ENCODE measurements at places on chromosomes 13 and 19.
A peak's percentile ranks its signal among the peaks of the same experiment; 100 is the strongest.

GRCh38 chr13:27007166-27007565, 164.4 kb downstream of the USP12 start:
- no peak for DNase-seq

- DNase-seq = no peak
Observed at GRCh38 chr13:111043575-111043982, 71.5 kb upstream of the ARHGEF7 start.

DNA sequence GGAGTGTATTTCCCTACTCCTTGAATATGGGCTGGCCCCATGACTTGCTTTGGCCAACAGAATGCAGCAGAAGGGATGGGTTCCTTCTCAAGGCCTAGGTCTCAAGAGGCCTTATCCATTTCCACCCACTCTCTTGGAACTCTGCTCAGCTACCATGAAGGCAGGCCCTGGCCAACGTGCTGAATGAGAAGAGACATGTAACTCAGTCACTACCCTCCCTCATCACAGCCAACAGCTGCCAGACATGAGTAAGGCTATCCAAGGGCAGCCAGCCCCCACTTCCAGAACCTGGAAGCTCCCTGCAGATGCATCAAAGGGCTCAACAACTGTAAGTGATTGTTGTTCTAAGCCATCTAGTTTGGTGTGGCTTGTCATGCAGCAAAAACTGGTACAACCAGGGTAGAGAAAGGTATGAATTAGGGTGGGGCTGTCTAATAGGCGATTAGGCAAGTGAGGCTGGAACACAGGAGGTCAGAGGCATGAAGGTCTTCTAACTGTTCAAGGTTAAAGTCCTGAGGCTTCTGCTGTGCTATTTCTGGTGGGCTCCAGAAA, 1.4 kb upstream of the RASL11A start:
- peak; percentile 62 for DNase-seq

DNA sequence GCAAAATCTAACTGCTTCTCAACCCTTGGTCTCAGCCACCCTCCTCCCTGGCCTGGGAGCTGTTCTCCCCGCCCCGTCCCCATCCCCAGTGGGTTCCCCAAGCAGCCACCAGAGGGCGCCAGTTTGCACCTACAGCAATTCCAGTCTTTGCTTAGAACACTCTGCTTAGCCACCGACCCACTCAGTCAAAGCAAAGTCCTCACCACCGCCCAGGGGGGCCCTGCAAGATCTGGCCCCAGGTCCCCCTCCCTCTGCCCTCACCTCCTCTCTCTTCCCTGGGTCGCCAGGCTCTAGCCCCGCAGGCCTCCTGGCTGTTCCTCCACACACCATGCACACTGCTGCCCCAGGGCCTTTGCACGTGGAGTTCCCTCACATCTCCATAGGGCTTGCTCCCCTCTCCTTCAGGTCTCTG, 12.4 kb downstream of the TMEM143 start:
- peak; percentile 62 for DNase-seq

DNA sequence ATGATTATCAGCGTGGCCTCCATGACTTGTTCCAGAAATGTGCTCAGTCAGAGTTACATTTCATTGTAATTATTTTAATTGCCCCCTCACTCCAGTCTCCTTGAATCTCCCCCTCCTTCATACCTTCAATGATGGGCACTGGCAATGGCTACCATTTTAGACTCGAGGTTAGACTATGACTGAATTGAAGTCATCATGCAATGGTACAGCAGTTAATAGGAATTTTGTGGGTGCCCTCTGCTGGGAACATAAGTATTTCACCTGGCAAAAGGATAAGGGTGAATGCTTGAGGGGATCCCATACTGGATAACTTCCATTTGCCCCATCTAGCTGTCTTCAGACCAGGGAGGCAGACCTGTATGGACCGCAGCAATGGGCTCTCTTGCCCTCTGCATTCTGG, 32.2 kb upstream of the USP12 start:
- DNase-seq = peak; percentile 57

DNA sequence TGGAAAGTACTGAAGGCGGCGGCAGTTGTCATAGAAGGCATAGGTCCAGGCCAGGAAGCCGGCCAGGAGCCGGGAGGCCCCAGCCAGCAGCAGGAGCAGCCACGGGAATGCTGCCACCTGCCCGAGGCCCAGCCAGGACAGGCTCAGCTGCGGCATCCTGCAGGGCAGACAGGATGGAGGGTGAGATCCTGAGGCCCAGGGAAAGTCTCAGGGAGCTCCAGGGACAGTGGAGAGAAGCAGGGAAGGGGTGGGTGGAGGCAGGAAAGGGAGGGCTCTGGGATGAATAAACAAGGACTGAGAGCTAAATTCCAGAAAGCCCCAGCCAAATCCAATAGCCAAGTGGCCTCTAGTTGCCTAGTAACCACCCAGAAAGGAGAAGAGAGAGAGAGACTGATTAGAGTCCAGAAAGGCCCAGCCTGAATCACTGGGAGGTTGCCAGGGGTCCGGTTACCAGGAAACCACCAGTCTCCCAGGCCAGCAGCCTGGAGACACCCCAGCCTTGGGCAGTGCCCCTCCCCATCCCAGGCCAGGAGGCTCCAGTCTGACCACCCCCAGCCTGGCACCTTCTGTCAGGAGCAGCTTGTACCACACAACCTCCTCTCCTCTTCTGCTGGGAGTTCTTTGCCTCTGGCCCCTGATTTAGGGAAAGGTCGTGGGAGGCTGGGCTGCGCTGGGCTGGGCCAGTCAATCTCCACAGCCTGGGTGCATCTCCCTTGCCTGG, 7.5 kb upstream of the OR10H5 start:
- DNase-seq = no peak

GRCh38 chr13:109517517-109517916, 268.9 kb downstream of the IRS2 start:
- DNase-seq = peak; percentile 46

DNA sequence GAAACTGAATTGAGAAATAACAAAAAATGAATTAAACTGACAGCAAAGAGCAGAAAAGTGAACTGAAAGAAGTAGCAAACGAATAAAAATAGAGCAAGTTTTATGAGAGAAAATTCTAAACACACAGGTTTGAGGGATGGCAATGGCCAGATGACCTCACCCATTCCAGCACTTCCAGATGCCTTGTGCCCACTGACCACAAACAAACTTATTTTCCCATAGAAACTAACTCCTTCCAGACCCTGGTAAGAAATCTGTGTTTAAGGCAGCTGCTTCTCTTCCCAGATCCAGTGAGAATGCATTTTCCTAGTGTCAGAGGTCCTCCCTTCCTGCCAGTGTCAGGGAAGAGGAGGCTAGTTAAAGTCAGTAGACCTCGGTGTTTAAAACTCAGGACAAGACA, 51.7 kb downstream of the RXFP2 start:
- DNase-seq = no peak

Measured in epithelial cell of esophagus (primary cell).